ENCODE measurements at places on chromosomes 11 and 22.

- DNase-seq, result no peak
These were observed 3.9 kb upstream of the RAB38 start for GRCh38 chr11:88179141-88179540.

DNA sequence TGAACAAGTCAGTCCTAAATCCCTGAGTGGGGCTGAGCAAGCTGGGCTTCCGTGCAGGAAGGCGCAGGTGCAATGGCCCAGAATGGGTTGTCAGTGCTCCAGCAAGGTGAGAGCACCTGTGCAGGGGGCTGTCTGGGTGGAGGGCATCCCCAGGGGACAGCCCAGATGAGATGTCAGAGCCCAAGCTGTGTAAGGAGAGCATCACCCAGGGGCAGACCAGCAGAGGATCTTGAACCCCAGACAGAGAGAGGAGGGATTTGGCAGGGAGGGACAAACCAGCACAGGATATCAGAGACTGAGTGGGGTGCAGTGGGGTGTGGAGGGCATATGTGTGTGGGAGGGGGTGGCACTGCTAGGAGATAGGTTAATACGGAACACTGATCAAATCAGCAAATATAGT is 114.9 kb upstream of the TMEM45B start:
- no peak for DNase-seq

DNA sequence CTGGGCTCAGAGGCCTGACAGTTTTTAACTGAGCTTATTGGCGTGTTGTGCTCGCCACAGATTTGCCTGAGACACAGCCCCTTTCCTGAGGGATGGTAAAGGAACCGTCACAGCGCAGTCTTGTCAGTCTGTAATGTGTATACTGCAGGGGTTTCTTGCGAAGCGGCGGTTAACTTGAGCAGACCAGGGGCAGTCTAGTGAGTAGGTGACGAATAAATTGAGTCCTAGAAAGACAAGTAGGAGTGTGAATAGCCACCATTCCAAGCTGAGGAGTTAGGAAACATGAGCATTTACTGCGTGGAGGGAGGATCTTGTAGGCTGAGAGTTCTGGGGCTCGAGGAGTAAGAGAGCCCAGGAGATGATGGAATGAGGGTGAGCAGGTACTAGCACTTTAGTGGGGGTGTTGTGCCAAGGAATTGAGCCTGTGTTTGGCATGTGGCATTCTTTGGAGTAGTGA is 1.4 kb downstream of the MED15 start:
- no peak for DNase-seq

DNA sequence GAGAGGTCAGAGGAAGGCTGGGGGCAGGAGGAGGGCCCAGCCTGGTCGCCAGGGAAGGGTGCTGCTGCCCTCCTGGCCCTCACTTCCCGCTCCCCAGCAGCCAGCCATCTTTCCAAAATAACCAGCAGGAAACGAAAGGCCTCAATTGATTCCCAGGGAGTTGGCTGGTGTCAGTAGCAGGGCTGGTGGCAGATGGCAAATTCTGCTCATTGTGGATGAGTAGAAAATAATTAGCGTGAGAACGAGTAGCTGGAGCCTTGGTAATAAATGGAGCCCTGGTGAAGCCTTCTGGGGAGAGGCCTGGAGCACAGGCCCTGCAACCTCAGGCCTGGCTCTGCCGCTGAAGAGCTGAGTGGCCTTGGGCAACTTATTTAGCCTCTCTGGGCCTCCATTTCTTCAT is 31.3 kb downstream of the DAGLA start:
- DNase-seq, result no peak

GRCh38 chr22:47547881-47548650 is 785.6 kb downstream of the TBC1D22A start:
- no peak for DNase-seq

DNA sequence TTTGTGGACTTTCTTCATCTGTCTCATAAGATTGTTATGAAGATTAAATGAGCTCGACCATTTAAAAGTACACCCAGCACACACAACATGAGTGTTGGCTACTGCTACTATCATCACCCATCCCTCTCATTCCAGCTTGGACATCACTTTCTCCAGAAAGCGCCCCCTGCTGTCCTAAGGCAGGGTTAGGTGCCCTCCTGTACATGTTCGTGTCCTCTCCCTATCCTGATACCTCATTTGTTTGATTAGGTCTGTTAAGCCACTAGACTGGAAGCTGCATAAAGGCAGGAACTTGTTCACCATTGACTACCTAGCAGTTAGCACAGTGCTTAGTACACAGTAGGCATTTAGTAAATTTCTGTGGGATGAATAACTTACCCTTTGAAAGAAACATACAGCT is 85.5 kb downstream of the ENTHD1 start:
- DNase-seq, result no peak

DNA sequence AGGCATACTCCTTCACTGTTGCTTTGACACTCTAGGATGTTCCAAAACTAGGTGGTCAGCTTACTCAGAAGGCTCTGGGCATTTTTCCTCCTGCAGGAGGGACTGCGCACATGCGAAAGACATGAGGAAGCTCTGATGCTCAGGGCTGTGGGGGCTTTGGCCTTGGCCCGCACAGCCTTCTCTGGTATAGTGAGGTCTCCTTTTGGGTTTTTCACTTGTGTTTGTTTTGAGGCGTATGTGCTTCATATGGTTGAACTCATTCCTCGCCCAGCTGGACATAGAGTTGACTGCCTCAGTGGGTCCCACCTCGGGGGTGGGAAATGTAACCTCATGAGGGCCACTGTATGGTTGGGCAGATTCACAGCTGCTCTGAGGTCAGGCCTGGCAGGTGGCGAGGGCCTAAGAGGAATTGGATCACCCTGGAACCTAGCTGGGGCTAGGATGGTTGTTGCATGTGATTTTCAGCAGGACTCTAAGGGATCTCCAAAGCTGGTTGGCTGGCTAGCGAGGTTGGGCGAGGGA is 63.7 kb downstream of the PTPRJ start:
- no peak for DNase-seq
